ENCODE measurements at places on chromosomes 6 and 20.

- DNase-seq, result no peak
Measured at GRCh38 chr6:29631209-29631810, 1.7 kb downstream of the GABBR1 start.

DNA sequence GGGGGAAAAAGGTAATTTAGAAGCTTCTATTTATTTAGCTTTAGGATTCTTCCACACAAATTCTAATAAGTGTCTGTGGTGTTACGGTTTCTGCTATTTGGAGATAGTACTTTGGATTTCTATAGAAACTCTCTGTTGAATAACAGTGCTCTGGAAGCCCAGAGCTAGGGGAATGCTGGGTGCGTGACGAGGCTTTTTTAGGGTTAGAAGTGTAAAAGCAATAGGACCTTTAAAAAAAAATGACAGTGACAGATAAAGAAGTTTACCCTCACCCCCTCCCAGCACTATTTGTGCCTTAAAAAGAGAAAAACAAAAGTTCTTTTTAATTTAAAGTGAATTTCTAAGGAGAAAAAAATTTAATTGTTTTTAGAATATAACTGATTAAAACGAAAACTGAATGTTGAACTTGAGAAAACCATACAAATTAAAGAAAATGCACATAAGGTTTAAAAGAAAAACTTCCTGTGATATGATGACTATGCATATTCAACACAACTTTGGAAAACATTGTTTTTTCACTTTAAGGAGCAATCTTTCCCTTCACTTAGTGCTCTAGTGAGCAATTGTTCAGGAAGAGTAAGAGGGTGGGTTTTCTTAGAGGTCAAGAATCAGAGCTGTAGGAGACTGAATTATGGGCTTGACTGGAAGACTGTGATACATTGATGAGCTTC is 89.6 kb upstream of the RIPOR2 start:
- no peak for DNase-seq

GRCh38 chr6:155497273-155497672 is 41.6 kb upstream of the NOX3 start:
- DNase-seq, result no peak

DNA sequence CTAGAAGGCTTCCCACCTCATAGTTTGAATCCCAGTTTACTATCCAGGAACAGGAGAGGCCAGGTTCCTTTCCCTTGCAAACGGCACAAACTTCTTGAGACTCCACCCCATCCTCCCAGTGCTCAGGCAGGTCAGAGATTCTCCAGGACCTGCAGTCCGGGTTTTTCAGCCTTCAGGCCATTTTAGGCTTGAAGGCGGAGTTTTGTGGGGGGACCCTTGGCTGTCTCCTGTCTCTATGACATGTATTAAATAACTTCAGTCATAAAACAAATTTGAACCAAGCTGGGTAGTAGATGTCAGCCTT is 230.1 kb downstream of the NFATC2 start:
- no peak for DNase-seq

- no peak for DNase-seq
Measured at GRCh38 chr6:96907498-96907897, 9.8 kb upstream of the NDUFAF4 start.

GRCh38 chr6:131635384-131636340 is 1.4 kb upstream of the ENPP3 start:
- no peak for DNase-seq

DNA sequence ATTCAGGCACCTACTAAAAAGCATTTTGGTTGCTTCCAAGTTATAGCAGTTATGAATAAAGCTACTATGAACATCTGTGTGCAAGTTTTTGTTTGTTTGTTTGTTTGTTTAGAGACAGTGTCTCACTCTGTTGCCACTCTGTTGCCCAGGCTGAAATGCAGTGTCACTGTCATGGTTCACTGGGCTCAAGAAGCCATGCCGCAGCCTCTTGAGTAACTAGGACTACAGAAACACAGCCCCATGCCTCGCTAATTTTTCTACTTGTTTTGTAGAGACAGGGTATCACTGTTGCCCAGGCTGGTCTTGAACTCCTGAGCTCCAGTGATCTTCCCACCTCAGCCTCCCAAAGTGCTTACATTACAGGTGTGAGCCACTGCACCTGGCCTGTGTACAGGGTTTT is 795.9 kb downstream of the EPHA7 start:
- no peak for DNase-seq

DNA sequence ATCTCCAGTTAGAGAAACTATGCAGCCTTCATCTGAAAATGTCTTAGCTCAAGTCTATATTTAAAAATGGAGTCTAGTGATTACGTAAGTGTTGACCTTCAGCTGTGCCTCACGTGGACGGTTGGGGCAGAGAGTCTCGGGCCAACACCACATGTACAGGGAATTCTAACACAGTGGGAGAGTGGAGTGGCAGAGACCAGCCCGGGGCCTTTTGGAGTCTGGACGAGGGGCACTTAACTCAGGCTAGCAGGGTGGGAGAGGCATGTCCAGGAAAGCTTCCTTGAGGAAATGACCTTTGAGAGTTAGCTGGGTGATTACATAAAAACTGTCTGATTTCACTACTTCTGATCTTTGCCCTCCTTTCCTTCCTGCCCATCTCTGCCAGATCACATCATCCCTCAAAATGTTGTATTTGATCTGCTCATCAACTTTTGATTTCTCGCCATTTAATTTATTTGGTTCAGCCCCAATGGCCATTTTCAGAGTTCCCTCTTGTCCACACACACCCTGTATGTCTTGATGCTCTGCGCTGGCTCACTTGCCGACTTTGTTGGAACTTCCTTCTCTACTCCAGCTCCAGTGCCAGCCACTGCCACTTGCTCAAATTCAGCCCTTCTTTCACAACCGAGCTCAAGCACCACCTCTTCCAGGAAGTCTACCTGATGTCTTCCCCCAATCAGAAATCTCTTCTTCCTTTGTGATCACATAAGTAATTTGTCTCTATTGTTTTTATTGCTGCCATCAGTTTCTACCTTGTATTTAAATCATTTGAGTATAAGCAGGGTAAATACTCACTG is 2.6 kb downstream of the ARMC2 start:
- DNase-seq, result no peak

- DNase-seq, result no peak
Measured at GRCh38 chr6:14720411-14721102, 525.3 kb upstream of the JARID2 start.

DNA sequence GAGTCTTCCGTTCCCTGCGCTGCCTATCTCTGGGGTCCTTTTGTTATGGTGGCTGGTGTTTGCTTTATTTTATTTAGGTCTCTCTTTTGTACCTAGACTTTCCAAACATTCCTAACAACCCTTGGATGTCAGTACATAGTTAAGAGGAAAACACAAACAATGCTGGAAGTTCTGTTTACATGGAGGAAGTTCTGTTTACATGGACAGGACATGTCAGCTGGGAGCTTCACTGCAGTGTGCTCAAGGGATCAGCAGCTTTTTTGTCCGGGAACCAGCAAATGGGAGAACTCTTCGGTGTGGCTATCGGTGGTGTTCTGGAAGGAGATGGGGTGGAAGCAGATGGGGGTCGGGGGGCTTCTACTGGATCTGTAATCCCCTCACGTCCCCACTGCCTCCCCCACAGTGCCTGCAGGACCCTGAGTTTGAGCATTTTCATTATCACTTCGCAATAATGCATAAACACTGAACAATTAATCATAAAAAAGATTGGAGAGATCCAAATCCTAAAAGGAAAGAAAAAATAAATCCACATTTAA is 2.7 kb downstream of the SERPINB6 start:
- DNase-seq, result no peak

GRCh38 chr6:6401401-6401800 is 80.9 kb upstream of the F13A1 start:
- DNase-seq, result no peak

DNA sequence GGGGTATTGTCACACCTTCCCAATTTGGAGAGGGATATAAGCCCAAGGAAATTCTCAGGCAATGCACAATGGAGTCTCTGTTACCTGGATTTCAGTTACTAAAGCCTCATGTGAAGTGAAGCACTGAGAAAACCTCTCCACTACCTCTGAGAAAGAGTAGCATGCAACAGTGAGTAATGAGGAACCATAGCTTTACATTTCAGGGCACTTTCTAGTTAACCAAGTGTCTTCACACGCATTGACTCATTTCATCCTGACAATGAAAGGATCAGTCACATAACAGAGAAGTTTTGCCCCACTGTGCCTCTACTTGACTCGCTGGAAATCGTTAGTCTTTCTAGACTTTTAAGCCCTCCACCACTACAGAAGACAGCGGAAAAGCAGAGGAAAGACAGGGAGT is 86.2 kb upstream of the ARID1B start:
- no peak for DNase-seq

DNA sequence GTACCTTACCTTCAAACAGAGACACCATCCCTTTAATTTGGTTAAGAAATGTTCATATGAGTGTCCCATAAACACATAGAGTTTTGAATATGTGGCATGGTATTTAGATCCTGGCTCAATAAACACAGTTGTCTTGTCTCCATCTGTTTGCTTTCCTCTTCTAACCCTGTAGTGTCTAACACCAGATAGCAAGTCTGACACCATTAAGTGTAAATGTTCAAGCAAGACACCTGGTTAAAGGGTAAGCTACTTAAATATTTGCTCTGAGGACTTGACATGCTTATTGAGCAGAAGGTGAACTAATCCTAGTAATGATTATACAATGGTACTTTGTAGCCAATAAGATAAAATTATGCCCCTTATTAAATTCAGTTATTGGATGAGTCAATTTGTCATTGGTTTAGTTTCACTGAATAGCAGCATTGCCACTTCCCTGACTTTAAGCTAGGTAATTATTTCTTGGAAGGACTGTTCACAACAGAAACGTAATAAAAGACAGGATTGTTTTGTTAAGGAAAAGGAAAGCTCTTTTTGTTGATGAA is 26.9 kb upstream of the GOPC start:
- DNase-seq, result no peak

GRCh38 chr6:68427630-68428029 is 207.5 kb upstream of the ADGRB3 start:
- no peak for DNase-seq

DNA sequence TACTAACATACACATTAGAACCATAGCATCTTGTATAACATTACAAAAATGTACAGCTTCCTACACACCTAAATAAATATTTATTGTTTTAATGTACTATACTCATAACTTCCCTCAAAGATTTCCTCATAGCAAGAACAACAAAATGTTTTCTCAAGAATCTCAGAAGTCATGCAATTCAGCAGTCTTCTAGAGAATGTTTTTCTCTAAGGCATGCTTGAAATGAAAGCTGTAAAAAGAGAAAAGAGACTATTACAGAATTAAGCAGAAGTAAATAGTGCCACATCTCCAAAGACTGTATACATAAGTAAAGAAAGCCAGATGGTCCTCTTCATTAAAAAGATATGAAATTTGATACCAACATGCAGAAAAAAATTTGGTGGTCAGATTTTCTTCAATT is 672.2 kb downstream of the EPM2A start:
- no peak for DNase-seq

DNA sequence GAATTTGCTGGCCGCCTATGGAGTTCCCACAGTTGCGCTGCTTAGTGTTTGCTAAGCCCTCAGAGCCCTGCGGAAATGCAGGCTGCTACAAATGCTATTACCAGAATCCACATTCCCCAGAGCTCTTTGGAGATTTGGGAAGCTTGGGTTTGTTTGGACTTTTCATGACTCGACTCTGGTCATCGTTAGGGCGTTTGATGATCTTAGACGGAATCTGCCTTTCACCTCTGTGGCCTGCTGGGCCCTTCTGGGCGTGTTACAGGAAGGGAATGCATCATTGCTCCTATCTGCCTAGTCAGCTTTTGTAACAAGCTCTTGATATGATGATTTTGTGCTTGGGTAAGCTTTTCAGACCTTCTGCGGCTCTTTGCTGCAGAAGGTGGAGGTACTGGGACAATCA is 50.8 kb downstream of the EYA2 start:
- no peak for DNase-seq

DNA sequence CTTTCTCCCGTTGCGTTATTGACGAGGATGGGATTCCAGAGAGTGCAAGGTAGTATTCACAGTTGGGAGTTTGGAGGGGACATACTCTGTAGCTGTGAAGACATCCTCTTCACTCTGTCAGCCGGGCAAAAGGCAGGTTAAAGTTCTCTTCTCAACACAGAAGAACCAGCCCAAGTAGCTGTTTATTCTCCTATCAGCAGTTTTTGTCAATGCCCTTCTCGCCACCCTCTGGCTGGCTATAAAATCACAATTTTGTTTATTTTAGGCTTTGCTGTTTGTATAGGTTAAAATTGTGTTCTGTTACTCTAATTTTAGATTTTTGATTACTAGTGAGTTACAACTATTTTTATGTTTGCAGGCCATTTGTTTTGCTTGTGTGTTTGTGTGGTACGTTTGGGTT is 37.9 kb upstream of the MAS1 start:
- no peak for DNase-seq

- DNase-seq, result no peak
Measured at GRCh38 chr6:122033564-122034181, 365.8 kb upstream of the HSF2 start.

DNA sequence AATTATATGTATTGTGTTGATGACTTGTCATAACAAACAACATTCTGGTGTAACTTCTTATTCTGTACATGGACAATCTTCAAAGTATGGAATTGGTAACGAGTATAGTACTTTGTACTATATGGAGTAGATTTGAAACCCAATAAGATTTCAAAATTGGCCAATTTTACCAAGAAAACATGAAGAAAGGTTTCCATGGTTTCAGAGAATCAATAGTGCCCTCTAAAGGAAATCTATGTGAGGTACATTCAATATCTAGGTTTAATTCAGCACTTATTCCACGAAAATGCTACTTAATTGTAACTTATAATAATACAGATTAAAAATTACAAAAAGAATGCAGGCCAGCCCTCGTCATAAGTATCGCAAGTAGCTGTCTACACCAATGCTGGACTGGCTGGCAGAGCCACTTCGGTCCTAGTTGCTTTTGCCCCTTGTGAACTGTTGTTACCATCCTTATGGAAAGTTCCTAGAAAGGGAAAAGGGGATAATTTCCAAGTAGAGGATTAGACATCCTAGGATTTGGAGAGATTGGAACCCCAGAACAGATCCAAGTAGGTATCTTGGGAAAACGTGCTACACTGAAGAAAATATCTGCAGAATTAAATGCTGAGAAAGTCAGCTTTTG is 70.9 kb downstream of the LCA5 start:
- DNase-seq, result no peak

GRCh38 chr20:63006540-63007359 is at the start of gene BHLHE23:
TSS of gene BHLHE23 (minus strand) at chr20:63006964. CDS start at chr20:63006774, 190 bp downstream.
- no peak for DNase-seq

GRCh38 chr6:51644426-51644825 is 443.0 kb downstream of the PKHD1 start:
- DNase-seq, result no peak

Data from GM04503 (cell line).